T-helper 2 cell treated with Interferon-gamma antibody and Interleukin-4, amounts not matched to agents 5 μg/mL and 100 μg/mL, for 36 hours (primary cell): ENCODE measurements at places on chromosomes 13 and 19.

DNA sequence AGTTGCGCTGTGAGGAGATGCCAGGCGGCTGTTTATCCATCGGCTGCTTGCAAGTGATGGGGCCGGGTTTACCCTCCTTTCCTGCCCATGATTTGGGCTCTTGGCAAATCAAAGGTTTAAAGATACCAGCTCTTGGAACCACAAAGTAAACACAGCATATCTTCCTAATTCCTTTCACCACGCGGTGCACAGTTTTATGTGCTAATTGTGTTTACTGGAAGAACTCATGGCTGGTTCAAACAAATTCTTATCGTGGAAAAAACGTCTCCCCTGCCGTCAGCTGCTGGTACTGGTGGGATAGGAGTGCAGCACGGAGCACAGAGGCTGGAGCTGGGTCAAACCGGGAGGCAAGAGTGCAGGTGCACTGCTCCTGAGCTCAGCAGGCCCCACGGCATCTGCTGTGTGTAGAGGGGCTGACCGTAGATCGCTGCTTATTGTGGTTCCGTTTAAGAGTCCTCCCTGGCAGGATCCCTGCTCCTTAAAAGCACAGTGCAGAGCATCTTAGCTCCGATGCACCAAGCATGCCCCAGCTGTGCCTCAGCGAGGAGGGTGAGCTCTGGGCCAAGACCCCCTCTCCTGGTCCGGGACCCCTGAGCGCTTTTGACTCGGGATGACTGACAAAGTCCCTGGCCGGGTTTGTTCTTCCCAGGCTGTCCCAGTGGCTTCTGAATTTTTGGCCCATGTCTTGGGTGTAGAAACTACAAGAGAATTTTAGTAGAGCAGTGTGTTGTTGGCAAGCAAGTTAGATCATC is 51.3 kb upstream of the GAS6 start:
- DNase-seq: no peak

- no peak for DNase-seq
These were observed 26.9 kb downstream of the POU2F2 start for GRCh38 chr19:42105368-42105767.

GRCh38 chr13:99827011-99827772 is 144.4 kb downstream of the ZIC5 start:
- no peak for DNase-seq

- DNase-seq: no peak
These were observed 380.0 kb upstream of the SGCG start for GRCh38 chr13:22800526-22801401.

DNA sequence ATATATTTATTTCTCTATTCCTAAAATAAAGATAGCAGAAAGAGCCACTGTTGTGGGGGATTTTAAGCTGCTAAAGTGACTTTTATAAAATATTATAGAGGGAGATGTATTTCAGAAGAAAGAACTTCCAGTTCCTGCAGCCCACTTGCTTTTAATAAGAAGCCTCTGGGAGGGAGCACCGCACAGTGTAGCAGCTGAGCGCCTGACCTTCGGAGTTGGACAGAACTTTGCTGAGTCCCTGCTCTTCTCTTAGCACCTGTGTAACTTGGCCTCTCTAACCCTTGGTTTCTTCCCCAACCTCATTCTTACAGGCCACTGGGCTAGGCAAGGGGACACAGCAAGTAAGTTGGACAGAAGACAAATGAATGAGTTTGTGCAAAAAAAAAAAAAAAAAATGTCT is 34.8 kb upstream of the TPTE2 start:
- no peak for DNase-seq

GRCh38 chr13:26054896-26055295 is 3.1 kb upstream of the SHISA2 start:
- DNase-seq: no peak

DNA sequence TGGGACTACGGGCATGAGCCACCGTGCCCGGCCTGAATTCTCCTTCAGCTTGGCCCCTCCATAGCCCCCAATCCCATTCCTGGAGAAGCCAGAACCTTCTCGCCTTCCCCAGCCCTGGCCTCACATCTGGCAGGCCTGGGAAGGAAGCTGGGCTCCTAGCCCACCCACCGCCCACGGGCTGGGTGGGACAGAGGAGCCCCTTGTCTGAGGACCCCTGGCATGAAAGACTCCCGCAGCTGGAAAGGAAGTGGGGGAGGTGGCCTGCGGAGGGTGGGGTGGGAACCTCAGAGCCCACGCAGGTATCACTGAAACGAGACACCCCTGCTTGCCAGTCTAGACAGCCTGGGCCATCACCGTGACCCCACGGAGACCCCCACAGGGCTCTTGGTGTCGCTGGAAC is 7.7 kb upstream of the NANOS3 start:
- no peak for DNase-seq

DNA sequence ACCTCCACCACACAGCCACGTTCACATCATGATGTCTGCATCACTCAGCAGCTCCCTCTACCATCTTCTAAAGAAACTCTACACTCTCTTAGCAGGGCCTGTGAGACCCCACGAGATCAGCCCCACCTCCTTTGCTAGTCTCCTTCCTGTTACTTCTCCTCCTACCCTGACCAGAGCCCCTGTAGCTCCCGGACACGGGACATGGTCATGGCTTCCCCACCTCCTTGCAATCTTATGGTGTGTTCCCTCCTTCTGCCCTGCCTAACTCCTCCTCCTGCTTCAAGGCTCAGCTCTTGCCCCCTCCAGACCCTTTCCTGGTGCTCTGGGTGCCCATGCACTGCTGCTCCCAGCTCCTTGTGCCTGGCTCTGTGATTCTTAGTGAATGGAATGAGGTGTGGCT is 8.1 kb upstream of the MRPS31 start:
- DNase-seq: no peak

DNA sequence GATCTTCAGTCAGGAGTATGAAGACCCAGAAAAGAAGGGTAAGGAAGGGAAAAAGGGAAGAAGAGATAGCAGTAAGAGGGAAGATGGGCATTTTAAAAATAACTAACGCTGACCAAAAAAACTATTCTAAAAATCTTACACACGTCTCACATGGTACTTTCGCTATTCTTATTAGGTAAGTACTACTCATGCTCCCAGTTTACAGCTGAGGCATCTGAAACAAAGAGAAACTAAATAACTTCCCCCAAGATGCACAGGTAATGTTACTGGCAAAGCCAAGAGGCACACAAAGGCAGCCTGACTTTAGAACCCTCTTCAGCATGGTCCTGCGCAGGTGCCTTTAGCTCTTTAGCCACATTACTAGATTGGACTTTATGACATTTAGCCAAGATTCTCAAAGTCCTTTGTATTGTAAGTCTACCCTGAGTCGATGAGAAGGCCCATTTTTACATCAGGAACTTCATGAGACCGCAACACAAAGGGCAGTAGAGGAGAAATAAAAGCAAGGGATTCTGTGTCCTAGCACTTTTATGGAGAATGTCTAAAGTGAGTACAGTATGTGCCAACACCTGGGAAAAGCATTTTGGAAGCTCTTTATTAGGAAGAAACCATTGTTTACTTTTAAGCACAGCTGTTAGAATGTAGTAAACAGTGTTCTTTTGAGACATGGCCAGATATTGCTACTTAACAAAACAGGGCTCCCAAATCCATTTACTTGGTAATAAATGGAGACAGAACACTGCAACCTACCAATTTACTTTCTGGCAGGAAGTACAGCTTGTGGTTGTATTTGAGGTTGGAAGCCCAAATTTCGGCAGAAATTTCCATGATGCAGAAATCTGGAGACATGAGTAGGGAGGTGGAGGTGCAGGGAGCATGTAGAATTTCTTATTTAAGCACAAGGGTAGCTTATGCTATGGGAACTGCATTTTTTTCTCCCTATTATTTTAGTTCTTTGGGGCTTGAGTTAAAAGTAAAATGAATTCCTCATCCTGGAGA is 250.7 kb downstream of the KCTD12 start:
- DNase-seq: no peak

- no peak for DNase-seq
These were observed 2267.7 kb downstream of the PCDH9 start for GRCh38 chr13:64962404-64962803.

- DNase-seq: peak; percentile 59
These were observed 11.7 kb downstream of the PRR36 start for GRCh38 chr19:7862413-7862951.

DNA sequence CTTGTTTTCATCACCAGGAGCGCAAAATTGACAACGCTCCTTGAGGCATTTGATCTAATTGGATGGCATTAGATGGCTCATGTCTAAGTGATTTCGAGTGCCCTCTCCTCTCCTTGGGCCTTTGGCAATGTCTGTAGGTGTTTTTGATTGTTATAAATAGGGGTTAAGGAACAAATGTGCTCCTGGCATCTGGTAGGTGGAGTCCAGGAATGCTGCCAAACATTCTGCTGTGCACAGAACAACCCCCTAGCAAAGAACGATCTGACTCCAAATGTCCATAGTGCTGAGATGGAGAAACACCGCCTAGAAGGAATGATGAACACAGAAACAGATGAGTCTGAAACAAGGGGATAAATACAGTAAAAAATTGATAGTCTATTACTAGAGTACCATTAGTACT is 68.0 kb upstream of the C1QTNF9B start:
- DNase-seq: no peak

DNA sequence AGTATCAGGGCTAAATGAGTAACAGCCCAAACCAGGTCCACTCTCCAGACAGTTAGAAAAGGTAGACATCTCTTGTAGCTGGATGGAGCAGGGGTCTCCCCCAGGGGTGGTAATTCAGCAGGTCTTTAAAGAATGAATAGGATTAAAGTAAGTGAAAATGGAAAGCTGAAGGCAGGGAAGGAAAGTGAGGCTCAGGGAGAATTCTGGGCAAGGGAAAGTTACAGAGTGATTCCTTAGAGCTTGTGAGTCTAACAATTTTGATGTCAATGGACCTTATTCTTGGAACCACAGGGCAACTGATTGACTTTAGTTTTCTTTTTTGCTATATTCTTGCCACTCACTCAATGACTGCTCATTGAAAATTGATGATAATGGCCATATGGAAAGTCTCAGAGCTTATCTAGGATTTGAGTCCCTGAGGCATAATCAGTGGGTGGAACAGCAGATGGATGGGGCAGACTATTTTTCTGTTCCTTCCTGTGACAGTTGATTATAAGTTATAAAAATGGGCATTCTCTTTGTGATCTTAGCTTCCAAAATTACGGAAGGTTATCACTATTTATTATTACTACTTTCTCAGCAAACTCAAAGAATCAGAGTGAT is 76.9 kb downstream of the LRCH1 start:
- no peak for DNase-seq

DNA sequence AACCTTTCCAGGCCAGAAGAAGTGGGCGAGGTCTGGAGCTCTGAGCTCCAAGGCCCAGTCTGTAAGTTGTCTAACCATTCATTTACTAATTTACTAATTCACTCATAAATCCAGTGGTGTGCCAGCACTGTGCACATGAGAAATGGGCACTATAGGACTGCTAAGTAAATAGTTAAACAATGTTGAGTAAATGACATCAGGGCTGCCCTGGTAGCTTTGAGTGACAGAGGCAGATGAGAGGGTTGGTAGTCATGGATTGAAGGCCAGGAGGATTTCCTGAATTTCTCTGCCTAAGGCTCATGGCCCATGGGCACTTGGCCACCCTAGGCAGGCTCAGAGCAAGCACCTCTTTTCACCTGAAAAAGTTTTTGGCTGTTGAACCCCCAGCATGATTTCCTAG is 216.9 kb upstream of the RXFP2 start:
- no peak for DNase-seq

DNA sequence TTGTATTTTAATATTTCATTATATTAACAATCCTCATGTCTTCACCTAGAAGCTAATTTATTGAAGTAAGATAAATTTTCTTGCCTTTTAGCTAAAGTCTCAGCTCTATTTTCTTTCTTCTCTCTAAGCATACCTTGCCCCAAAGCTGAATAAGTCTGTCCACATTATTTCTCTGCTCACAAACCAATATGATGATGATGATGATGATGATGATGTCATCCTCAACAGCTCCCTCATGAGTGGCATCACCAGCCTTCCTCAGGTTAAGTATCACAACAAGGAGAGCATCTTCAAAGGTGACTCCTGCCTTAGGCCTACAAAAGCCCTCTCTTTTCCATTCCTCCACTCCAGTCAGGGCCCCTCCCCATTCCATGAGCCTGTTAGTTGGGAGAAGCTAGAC is 31.9 kb upstream of the ATP12A start:
- DNase-seq: no peak

DNA sequence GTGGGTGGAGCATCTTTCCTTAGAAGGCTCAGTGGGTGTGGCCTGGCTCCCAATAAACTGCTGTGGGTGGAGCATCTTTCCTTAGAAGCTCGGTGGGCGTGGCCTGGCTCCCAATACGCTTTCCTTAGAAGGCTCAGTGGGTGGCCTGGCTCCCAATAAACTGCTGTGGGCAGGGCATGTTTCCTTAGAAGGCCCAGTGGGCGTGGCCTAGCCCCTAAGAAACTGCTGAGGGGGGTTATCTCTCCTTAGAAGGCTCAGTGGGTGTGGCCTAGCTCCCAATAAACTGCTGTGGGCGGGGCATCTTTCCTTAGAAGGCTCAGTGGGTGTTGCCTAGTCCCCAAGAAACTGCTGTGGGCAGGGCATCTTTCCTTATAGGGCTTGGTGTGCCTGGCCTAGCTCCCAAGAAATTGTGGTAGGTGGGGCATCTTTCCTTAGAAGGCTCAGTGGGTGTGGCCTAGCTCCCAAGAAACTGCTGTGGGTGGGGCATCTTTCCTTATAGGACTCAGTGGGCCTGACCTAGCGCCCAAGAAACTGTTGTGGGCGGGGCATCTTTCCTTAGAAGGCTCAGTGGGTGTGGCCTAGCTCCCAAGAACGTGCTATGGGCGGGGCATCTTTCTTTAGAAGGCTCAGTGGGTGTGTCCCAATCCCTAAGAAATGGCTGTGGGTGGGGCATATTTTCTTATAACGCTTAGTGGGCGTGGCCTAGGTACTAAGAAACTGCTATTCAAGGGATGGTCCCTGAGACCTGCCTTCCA is 10.3 kb downstream of the HSH2D start:
- no peak for DNase-seq

DNA sequence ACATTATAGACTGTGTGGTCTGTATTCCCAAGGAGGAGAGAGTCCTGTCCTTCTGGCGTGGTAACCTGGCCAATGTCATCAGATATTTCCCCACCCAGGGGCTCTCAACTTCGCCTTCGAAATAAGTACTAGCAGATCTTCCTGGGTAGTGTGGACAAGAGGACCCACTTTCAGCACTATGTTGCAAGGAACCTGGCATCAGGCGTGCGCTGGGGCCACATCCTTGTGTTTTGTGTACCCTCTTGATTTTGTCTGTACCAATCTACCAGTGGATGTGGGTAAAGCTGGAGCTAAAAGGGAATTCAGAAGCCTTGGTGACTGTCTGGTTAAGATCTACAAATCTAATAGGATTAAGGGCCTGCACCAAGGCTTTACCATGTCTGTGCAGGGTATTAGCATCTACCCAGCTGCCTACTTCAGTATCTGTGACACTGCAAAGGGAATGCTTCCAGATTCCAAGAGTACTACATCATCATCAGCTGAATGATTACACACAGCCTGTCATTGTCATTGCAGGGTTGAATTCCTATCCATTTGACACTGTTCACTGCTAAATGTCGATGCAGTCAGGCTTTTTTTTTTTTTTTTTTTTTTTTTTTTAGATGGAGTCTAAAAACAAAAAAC is 148.0 kb downstream of the PRR20E start:
- no peak for DNase-seq
